ENCODE measurements at places on chromosomes 4 and X.

DNA sequence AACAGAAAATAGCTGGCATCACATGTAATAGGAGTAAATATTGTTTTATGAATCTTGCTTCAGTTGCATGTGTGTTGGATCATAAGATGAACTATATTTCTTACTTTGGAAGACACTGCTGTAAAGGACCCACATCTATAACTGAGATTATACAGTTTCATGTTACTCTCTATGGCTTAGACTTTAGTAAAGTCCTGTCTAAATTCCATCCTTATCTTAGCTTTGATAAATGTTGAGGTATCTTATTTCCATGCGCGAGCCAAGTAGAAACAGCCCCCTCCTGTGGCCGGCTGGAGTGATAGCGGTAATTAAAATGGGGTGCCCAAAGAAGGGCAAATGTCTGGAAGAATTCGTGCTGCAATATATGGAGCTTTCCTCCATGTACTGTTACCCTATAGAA lies 43.0 kb downstream of the CCDC158 start:
- DNase-seq, result peak; percentile 64

DNA sequence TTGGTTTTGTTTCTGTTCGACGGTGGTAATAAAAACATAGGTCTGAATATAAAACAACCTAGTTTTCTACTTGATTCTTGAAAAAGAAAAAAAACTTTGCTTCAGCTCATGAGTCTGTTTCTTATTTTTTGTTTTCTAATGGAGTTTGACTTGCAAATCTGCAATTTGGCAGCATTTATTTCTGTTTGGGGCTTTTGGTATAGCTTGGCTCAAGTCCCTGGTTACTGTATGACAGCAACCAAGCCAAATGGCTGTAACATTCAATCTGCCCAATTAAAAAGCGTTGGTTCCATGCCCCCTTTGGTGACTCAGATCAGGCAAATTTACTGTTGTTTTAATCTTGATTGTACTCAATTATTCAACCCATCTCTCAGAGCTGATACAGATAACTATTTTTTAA lies 263.4 kb downstream of the GRIA3 start:
- DNase-seq, result no peak

GRCh38 chr4:106301393-106302061 lies 14.5 kb downstream of the TBCK start:
- no peak for DNase-seq

- DNase-seq, result no peak
Observed at GRCh38 chr4:44446191-44446590, 2.4 kb downstream of the KCTD8 start.

DNA sequence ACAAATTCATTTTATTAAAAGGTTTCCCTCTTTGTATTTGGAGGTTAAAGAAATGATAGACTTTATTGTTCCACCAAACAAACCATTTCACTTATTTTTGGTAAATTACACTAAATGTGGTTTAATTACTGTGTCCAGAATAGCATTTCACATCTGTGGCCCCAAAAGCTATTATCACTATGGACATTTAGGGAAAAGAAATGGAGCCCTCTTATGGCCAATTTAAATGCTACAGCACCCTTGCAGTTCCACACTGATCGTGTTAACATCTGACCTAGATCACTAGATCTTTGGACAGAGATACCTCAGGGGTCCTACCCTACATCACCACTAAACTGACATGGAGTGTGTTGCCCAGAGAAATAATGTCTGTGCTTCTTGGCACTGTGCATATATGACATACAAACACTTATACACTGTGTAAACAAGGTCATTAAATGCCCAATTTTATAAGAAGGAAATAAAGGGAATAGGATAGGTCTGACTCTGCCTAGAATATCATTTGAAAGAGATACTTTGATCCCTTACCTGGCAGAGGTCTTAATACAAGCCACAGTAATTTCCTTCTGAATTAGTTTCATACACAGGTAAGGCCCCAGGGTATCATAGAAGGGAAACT lies 163.9 kb downstream of the KDR start:
- DNase-seq, result peak; percentile 12

DNA sequence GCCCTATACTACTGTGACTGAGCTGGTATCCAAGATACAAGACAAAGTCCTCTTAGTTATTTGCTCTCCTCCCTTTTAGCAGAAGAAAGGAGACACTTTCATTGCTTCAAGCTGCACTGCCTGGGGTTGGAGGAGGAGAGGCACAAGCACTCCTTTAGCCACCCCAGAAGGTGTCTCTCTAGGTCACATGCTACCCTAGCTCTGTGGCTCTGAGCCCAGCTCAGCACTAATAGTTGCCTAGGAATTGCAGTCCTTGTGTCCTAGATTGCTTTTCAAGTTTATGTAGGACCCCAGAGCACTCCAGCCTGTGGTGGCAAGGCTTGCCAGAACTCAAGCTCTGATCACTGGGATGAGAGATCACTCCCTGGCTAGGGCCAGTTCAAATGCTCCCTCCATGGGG lies 24.4 kb upstream of the LHFPL1 start:
- DNase-seq, result no peak

- peak; percentile 7 for DNase-seq
Observed at GRCh38 chr4:14749910-14750309, 252.4 kb upstream of the CPEB2 start.

DNA sequence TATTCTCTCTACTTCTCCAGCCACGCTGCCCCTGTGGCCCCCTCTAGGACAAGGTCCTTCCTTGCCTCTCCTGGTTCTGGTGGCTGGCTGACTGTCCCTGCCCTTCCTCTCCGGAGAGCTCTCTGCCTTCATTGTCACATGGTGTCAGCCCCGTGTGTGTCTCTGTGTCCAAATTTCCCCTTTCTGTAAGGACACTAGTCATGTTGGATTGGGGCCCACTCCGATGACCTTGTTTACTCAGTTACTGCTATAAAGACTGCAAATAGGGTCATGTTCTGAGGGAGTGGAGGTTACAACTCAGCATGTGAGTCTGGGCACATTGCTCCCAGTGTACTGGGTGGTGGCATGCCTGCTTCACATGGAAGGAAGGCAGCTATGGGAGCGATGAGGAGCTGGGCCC lies 129.5 kb upstream of the PSAPL1 start:
- DNase-seq, result no peak

- DNase-seq, result no peak
Observed at GRCh38 chrX:75989806-75990590, 182.9 kb upstream of the PBDC1 start.

All from Calu3 (cell line).